ENCODE measurements at places on chromosomes 16 and 17.

GRCh38 chr16:68700831-68701230, 36.3 kb upstream of the CDH1 start:
- DNase-seq, result no peak

- DNase-seq, result no peak
Measured at GRCh38 chr16:68574479-68574878, 35.4 kb downstream of the ZFP90 start.

GRCh38 chr16:65308506-65308905, 186.6 kb upstream of the CDH11 start:
- no peak for DNase-seq

DNA sequence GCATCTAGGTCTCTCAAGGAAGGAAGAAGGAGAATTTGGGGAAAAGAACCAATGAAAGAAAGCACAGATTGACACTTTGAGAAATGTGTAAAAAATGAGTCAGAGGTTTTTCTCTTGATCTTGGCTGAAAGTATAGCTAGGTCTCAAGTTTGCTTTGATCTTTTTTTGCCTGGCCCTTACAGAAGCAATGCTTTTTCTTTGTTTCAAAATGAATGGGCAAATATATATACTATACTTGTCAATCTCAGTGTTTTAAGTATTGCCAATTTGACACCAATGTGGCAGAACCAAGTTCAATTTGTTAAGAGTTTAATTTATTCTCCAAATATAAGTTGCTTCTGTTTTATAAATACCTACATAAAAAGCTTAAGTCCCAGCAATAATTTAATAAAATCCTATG, 119.6 kb downstream of the PPM1E start:
- DNase-seq, result no peak

- DNase-seq, result no peak
Measured at GRCh38 chr17:80428363-80428762, 13.4 kb downstream of the ENDOV start.

- no peak for DNase-seq
Measured at GRCh38 chr16:19071811-19072777, 4.7 kb downstream of the COQ7 start.
